ENCODE measurements at places on chromosomes 16 and 17.

- no peak for DNase-seq
These were observed 152.0 kb downstream of the C16orf95 start for GRCh38 chr16:87165151-87165550.

DNA sequence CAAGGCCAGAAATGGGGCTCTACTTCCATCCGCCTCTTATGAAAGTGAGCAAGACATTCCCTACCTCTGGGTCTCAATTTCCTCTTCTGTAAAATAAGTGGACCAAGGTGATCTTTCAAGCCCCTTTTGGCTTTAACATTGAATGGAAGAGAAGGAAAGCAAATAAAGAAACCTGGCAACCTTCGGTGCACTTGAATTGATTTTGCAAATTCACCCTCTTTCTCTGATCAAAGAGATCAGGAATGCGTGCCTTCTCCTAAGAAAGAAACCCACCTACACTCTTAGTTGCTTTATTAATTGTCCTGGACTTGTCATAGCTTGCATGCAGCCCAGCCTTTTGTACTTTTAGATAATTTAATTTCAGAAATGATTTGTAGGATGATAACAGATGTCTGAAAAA, 3.0 kb downstream of the MSI2 start:
- DNase-seq = no peak

DNA sequence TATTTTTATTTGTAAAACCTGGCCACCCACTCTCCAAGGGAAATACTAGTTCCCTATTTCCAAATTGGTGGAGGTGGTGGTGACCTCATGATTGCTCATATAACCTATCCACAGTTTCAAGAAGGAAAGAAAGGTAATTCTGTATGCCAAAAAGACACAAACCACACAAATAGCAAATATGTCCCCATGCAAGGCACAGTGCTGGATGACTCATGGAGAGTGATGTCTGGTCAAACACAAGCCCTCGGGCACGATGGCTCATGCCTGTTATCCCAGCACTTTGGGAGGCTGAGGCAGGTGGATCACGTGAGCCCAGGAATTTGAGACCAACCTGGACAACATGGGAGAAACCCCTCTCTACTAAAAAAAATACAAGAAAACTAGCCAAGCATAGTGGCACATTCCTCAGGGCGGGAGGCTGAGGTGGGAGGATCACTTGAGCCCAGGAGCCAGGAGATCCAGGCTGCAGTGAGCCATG, 64.2 kb downstream of the GNA13 start:
- no peak for DNase-seq

- no peak for DNase-seq
These were observed 26.2 kb upstream of the TXNDC11 start for GRCh38 chr16:11768849-11769248.

- no peak for DNase-seq
These were observed 24.4 kb downstream of the SRL start for GRCh38 chr16:4217204-4218131.

- DNase-seq = no peak
These were observed 543 bp downstream of the ARHGAP23 start for GRCh38 chr17:38428643-38429371.

DNA sequence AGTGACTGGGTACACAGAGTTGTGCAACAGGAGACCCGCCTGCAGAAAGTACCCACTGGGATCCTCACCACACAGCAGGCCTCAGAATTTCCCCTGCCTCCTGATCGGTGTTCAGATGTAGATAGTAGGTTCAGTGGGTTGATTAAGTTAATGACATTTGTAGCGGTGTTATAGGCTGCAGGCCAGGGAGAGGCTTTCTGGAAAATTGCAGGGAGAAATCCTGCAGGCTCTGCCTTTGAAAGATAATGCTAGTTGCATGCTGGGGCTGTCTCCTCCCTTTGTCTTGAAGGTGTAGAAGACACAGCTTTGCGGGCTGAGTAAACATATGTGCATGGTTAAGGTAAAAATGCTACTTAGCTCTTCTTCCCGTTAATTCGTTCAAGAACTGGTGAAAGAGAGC, 406.3 kb upstream of the RBFOX1 start:
- DNase-seq = no peak

- DNase-seq = no peak
These were observed 3.0 kb downstream of the EVPLL start for GRCh38 chr17:18380471-18381157.

GRCh38 chr16:4180511-4180910, 61.4 kb downstream of the SRL start:
- no peak for DNase-seq

GRCh38 chr17:15122857-15123256, 142.3 kb downstream of the PMP22 start:
- DNase-seq = no peak

DNA sequence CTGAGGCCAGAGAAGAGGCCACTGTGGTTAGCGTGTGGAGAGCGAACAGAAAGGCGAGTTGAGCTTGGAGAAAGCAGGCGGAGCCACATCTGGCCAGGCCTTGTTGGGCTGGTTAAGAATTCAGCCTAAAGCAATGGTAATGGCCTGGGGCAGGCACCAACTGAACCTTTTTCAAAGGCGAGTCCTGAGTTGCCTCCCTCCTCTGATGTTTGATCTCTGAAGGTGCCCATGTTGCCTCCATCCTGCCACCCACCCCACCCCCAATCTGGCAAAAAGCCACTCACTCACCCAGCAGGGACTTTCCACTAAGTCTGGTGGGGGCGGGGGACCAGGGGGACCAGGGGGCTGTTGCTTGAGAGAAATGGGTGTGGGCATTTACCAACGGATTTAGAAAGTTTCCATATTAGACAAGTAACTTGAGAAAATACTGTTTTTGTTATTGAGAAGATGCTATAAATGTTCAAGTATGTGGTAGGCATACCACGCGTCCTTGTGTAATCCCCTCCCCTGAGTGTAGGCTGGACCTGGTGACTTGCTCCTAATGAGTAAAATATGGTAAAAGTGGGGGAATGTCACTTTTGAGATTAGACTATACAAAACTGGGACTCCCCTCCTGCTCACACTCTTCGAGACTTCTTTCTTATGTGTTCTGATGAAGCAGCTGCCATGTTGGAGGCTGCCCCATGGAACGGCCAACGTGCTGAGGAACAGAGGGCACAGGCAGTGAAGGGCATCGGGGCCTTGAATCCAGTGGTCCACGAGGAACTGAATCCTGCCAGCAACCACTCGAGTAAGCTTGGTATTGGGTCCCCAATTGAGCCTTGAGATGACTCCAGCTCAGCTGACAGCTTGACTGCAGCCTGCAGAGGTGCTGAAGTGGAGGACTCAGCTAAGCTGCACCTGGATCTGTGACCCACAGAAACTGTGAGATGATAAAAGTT, 29.9 kb upstream of the TNS4 start:
- DNase-seq = peak; percentile 70

GRCh38 chr17:79887451-79887991, 48.3 kb upstream of the CBX4 start:
- DNase-seq = no peak

DNA sequence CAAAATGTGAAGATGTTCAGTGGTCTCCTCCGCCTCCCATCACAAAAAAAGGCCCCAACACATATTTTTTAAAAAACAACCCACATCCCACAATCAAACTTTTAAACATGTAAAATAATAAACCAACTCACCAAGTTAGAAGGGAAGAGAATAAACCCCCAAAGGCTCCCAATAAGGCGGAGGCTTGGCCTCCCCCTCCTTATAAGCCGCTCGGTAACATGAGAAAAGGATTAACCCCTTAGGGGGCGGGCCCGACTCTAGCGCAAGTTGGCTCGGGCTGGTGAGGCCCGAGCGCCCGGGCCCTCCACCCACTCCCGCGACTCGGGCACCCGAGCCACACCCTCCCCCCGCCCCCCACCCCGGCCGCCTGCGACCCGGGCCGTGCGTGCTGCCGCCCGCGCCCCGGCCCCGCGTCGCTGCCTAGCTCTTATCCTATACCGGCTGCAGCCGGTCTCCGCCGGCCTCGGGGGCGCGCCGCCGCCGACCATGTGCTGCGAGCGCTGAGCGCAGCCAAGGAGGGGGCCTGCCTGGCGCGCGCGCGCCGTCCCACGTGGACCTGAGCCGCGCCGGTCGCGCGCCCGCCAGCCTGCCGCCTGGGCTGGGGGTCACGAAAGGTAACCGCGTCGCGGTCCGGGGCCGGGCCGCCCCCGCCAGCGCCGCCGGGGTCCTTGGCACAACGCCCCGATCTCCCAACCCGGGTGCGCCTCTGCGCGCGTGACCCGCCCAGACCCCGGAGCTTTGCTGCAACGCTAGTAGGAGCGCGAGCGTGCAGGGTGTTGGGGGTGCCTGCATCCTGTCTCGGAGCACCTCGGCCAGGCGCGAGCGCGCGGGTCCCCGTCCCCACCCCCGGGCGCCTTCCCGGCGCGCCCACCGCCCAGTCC, at the start of the genes ARSG and SLC16A6:
ARSG (plus strand) TSS at position 541 of the 881 bp plus-strand sequence. CDS start 15,999 bp downstream, outside the sequence.
SLC16A6 (minus strand) TSS at position 173 of the 881 bp plus-strand sequence. CDS start 12,807 bp downstream, outside the sequence.
- DNase-seq = peak; percentile 49

GRCh38 chr16:280552-280951, at the start of gene ARHGDIG:
TSS of gene ARHGDIG (plus strand) at chr16:280591. CDS start at chr16:280681, 90 bp downstream.
- no peak for DNase-seq

GRCh38 chr17:57329380-57330214, 73.3 kb downstream of the MSI2 start:
- no peak for DNase-seq

DNA sequence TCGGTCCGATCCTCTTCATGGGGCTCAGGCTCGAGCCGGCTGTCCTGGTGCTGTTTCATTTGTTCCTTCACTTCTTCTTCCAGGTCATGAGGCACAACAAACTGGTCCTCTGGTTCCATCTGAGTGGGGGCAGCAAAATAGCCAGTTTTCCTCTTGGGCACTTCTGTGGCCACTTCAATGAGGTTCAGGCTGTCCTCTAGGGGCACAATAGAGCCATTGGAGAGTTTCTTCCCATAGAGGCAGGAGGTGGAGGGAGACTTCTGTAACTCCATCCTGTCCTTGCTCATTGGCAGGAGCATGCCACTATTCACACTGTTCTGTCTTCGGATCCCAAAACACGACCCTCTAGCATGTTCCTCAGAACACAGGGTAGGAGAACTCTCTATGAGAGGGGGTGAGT, 22.9 kb downstream of the MARVELD3 start:
- no peak for DNase-seq

DNA sequence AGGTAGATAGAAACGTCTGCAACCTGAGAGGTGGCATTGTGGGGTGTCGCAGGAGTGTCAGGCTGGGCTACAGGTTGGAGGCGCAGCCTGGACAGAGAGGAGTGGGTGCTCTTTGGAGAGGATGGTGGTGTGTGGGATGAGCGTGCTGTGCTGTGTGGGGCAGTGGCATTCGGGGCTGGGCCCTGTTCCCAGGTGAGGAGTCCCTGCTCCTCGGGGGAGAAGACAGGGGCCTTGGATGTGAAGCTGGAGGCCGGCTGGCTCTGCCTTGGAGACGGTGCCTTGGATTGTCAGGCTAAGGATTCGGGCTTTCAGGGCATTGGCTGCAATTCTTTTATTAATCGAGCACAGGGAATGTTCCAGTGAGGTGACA, 69.3 kb downstream of the BANP start:
- DNase-seq = no peak

- DNase-seq = no peak
These were observed 1.7 kb downstream of the NLRC3 start for GRCh38 chr16:3575491-3575890.

DNA sequence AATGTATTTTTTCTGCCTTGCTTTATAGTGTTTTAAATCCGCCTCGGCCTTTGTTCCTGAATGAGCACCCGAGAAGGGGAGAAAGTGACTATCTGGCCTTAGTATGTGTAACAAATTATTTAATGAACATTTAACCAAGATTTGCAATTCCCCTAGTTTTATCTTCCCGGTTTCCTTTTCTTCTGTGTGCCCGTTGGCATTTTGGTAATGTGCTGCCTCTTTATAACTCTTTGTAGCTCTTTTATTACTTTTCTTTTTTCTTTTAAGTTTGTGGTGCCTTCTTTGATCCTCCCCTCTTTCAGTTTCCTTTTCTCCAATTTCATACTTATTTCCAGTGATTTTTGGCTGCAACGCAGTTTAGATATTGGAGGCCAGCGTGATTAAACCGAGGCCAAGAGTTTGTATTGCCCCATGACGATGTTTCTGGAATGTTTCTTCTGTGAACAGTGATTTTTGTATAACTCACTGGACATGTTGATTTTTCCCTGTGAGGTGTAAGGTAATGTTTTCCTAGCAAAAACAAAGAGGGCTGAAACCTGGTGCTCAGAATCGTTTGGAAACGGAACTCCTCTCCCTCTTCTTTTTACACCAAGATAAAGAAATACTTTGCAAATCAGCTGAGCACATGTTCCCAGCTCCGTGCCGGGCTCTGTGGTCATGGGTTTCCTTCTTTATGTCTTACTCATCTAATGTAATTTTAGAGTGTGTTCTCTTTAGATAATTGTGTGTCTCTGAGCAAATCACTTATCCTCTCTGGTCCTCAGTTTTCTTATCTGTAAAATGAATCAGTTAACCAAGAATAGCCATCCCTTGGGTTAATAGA, 344.3 kb downstream of the WWOX start:
- DNase-seq = no peak

DNA sequence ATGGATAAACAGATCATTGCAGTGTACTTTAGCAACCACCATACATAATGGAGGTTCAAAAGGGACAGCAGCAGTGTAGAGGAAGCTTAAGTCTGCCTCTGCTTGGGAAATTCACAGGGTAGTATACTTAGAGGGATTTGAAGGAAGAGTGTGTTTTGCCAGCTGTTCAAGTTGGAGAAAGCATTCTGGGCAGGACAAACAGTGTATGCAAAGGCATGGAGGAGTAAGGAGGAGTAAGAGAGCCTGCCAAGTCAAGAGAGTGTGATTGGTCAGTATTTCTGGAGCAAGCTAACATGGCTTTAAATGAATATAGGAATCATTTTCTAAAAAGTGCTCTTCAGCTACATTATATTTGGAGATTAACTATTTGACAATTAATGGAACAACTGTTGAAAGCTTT, 22.9 kb upstream of the PHAF1 start:
- DNase-seq = no peak

All from stimulated activated CD8-positive, alpha-beta memory T cell treated with anti-CD3 and anti-CD28 coated beads, Interleukin-7, amount 100 ng/mL, for 24 hours (primary cell).